ENCODE measurements at places on chromosomes 3 and 15. TPM values are rescaled to one million over a fixed set of nuclear protein-coding genes. Genes with fewer than 3 reads are reported as not detected.

DNA sequence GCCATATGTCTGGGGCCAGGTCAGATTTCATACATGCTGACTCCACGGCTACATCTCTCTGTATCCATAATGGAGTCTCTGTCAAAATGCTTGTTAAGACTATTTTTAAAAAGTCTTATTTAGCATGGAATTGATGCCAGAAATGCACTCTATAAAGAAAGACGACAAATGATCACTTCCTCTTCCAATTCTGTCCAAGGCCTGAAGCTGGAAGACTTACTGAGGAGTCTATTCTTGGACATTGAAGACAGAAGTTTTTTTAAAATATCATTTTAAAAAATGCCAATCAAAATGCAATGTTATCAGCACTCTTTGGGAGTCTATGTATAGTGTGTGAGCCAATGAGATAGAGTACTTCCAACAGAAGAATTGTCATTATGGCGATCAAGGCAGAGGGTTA lies 27.9 kb upstream of the NMNAT3 start:
- H3K4me3 ChIP-seq = no peak overlapping the region
- no peak overlapping the region for H3K27ac ChIP-seq
- no peaks in the 10 kb centered on the region for H3K4me1 ChIP-seq
- no peak for DNase-seq

DNA sequence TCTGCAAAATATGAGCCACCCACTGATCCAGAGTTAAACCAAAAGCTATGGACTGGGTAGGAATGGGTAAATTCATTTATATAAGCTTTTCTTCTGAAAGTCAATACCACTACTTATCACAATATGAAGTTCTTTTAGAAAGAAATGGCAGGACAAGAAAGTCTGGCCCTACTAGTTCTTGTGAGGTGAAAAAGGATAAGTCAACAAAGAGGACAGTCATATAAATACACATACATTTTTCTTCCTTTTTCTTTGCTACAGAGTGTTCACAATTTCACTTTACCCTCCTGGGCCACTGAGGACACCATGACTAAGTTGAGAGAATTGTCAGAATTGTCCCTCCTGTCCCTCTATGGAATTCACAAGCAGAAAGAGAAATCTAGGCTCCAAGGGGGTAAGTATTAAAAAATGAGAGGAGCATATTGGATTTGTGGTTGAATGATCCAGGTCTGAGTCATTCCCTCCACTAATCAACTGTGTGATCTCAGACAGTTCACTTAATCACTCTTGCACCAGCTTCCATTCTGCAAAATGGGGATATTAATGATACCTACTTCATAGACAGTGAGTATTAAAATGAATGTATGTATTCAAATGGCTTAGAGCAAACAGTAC lies 27.6 kb downstream of the ACP3 start:
- peaks cover 22% of the 10 kb centered on the region for H3K4me1 ChIP-seq
- peaks cover 6% of the 10 kb centered on the region for H3K27me3 ChIP-seq
- no peak overlapping the region for H3K27ac ChIP-seq
- no peaks in the 10 kb centered on the region for H3K36me3 ChIP-seq
- DNase-seq = no peak

- H3K27ac ChIP-seq = no peak overlapping the region
- no peak for DNase-seq
- no peak overlapping the region for H3K4me3 ChIP-seq
Measured at GRCh38 chr3:141462176-141462859, 24.5 kb upstream of the RASA2 start.

GRCh38 chr3:64303401-64303800 lies 78.1 kb upstream of the PRICKLE2 start:
- H3K36me3 ChIP-seq = no peaks in the 10 kb centered on the region
- peaks cover 33% of the 10 kb centered on the region for H3K4me1 ChIP-seq
- no peak overlapping the region for H3K4me3 ChIP-seq
- no peak overlapping the region for H3K27ac ChIP-seq
- H3K27me3 ChIP-seq = no peaks in the 10 kb centered on the region
- DNase-seq = no peak

- H3K4me3 ChIP-seq = no peak overlapping the region
- H3K27ac ChIP-seq = no peak overlapping the region
- no peaks in the 10 kb centered on the region for H3K27me3 ChIP-seq
- no peaks in the 10 kb centered on the region for H3K36me3 ChIP-seq
Measured at GRCh38 chr3:76724075-76724474, 315.8 kb upstream of the ROBO2 start.

Gene RBP2
- total RNA-seq = not detected

Gene ARHGEF26
- total RNA-seq = not detected

DNA sequence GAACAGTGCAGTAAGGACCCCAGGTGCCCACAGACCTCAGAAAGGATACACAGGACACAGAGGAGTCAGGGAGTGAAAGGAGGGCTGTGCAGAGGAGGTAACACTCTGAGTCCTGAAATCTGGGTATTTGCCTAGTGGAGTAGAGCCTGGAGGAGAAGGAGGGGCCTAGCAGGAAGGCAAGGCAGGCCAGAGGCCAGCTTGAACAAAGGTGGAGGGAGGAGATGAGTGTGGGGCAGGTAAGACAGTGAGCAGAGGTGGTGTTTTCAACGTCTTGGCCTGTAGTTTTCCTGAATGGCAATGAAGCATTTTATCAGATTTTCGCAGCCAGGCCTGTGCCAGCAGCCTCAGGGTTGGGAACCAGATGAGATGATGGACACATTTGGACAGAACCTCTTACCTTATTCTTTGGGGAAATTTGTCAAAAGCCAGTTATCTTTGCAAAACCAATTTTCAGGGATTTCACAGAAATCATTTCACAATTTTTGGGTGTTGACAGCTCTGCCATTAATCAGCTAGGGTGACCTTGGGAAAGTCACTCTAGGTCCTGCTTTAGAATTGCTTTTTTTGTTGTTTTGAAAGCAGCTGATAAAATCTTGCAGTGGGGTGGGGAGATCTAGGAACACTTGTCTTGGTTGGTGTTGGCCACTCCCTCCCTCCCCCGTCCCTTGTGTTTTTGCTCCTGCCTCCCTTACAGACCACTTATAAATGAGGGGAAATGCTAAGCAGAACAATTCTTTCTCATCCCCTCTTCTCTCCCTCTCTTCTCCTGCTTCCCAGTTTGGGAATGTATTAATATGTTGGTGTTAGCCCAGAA lies 38.4 kb downstream of the SPSB4 start:
- no peak overlapping the region for H3K27ac ChIP-seq
- H3K4me1 ChIP-seq = no peaks in the 10 kb centered on the region
- H3K4me3 ChIP-seq = no peak overlapping the region
- H3K27me3 ChIP-seq = peaks cover 24% of the 10 kb centered on the region

DNA sequence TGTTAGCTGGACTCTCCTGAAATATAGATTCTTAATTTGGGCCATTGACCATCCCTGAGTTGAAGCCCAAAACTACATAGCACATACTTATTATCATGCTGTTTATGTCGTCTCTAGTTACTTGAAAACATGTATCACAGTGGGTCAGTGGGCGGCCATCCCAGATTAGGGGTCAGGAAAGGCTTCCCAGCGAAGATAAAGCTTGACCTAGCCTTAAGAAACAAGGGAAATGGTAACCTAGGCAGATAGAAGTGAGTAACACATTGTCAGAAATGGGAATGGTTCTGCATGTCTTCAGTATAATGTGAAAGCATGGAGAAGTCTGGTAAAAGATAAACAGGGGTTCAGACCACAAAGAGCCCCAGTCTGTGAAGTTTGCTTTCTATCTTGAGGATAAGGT lies 124.7 kb downstream of the C3orf70 start:
- H3K4me1 ChIP-seq = 0 out of 2 replicates have a peak, but pooled peaks cover 6% of the 10 kb centered on the region
- H3K27me3 ChIP-seq = no peaks in the 10 kb centered on the region
- H3K27ac ChIP-seq = no peak overlapping the region
- no peak overlapping the region for H3K4me3 ChIP-seq

DNA sequence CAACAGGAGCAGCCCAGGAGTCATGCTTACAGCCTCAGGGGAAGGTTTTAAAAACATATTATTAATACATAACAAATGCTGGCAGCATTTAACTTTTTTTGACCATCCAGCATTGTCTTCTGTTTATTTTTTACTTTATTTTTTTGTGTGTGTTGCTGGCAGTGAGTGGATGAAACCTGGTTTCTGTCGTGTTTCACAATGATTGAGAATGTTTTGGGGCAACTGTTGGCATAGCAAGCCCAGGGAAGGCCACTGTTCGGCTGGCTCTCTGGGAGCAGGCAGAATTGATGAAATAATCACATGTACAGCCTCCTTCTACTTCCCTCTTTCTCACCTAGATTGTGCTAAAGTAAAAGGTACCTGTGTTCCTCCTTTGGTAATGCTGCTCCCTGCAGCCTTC lies 190.2 kb downstream of the NR1D2 start:
- H3K27ac ChIP-seq = no peak overlapping the region
- H3K36me3 ChIP-seq = no peaks in the 10 kb centered on the region
- H3K27me3 ChIP-seq = peaks cover 1% of the 10 kb centered on the region
- H3K4me3 ChIP-seq = no peak overlapping the region
- no peak for DNase-seq

Gene VGLL3
- 136 TPM for total RNA-seq

- H3K4me3 ChIP-seq = no peak overlapping the region
- H3K36me3 ChIP-seq = no peaks in the 10 kb centered on the region
- H3K27me3 ChIP-seq = no peaks in the 10 kb centered on the region
Measured at GRCh38 chr3:54866251-54866650, 61.6 kb downstream of the LRTM1 start.

DNA sequence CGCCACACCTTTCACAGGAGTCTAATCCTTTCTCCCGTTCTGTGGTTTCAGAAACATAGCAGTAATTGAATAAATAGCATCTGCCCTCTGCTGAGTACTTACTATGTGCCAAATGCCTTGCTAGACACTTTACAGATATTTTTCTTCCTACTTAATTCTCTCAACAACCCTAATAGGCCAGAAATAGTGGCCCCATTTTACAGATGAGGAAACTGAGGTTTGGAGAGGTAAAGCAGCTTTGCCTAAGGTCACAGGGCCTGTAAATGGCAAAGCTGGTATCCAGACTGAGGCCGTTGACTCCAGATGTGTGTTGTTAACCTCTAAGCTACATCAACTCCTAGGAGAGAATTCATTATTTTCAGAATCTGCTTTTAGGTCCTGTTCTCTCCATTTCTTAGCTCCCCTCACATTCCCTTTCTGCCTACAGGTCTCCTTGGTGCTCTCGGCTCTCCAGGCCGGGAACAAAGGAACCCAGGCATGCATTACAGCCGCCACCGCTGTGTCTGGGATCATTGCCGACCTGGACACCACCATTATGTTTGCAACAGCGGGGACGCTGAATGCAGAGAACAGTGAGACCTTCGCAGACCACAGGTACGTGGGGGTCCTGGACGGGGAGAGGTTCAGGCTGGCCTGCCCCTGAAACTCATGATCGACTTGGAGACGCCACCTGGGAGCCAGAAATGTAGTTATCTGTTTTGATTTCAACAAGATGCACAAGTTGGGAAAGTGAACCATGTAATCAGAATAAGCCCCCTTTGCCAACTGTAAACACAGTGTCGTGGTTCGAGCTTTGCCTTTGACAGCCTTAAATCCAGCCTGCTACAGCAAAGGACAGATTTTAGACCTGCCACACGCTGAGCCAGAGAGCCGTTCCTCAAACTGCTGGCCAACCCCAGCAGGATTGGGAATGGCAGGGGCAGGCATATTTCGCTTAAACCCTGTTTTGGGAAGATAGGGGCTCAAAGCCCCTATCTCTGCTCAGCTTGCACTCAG lies 246.5 kb upstream of the TPM1 start:
- H3K4me3 ChIP-seq = no peak overlapping the region
- H3K4me1 ChIP-seq = peaks cover 24% of the 10 kb centered on the region
- H3K27ac ChIP-seq = no peak overlapping the region
- no peak for DNase-seq

Gene PRR20G
- not detected for total RNA-seq

- H3K4me1 ChIP-seq = peaks cover 41% of the 10 kb centered on the region
- no peaks in the 10 kb centered on the region for H3K36me3 ChIP-seq
- DNase-seq = peak; percentile 66
- H3K27me3 ChIP-seq = peaks cover 30% of the 10 kb centered on the region
- H3K4me3 ChIP-seq = peak overlapping the region; percentile 11
Measured at GRCh38 chr3:13189639-13190377, 116.6 kb upstream of the IQSEC1 start.

GRCh38 chr3:104846270-104846669 lies 520.4 kb upstream of the ALCAM start:
- peaks cover 30% of the 10 kb centered on the region for H3K36me3 ChIP-seq
- H3K4me3 ChIP-seq = peak overlapping the region; percentile 53
- DNase-seq = peak; percentile 78
- H3K27me3 ChIP-seq = no peaks in the 10 kb centered on the region

DNA sequence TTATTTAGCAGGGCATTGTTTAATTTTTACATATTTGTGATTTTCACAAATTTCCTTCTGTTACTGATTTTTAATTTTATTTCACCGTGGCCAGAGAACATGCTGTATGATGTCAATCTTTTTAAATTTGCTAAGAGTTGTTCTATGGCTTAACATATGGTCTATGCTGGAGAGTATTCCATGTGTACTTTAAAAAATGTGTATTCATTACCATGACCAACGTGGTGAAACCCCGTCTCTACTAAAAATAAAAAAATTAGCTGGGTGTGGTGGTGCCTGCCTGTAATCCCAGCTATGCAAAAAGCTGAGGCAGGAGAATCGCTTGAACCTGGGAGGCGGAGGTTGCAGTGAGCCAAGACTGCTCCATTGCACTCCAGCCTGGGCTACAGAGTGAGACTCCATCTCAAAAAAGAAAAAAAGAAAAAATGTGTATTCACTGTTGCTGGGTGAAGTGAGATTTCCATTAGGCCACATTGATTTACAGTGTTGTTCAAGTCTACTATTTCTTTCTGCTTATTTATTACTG lies 258.2 kb downstream of the EDEM1 start:
- H3K36me3 ChIP-seq = no peaks in the 10 kb centered on the region
- H3K27ac ChIP-seq = no peak overlapping the region
- no peak for DNase-seq

DNA sequence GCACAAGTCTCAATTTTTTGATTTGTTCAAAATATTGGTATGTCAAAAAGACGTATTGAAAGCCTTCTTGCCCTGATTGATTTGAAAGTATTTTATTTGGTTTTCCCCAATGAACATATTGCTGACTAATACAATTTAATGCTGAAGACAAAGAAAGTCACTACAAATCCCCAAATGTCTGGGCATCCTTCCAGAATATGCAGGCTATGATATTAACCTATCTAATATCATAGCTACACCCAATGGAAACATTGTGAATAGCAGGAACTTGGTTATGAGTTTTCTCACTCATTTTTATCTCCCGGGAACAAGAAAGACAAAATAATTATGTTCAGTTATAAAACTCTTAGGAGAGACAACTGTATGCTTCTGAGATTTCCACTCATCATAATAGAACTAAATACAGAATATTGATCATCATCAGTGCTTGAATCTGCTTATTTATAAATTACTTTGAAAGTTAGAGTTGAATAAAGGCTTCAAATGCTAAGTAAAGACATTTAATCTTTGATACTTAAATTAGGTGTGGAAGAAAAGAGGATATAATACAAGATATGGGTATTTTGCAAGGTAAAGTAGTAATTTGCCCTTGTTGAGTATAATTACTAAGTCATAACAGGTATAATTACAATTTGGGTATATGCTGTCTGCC lies 483.9 kb downstream of the RBMS3 start:
- H3K36me3 ChIP-seq = peaks cover 10% of the 10 kb centered on the region
- no peak overlapping the region for H3K4me3 ChIP-seq
- H3K27ac ChIP-seq = peak overlapping the region; percentile 54
- H3K4me1 ChIP-seq = peaks cover 36% of the 10 kb centered on the region

- no peaks in the 10 kb centered on the region for H3K36me3 ChIP-seq
- no peaks in the 10 kb centered on the region for H3K27me3 ChIP-seq
- no peak overlapping the region for H3K27ac ChIP-seq
- DNase-seq = no peak
- H3K4me3 ChIP-seq = no peak overlapping the region
- no peaks in the 10 kb centered on the region for H3K4me1 ChIP-seq
Measured at GRCh38 chr3:108742929-108743328, 14.3 kb downstream of the RETNLB start.

Gene IL17RD
- total RNA-seq = 0.09 TPM

GRCh38 chr3:146345900-146346299 lies 95.0 kb upstream of the PLSCR4 start:
- H3K27ac ChIP-seq = no peak overlapping the region
- no peaks in the 10 kb centered on the region for H3K36me3 ChIP-seq
- peaks cover 11% of the 10 kb centered on the region for H3K4me1 ChIP-seq
- no peak overlapping the region for H3K4me3 ChIP-seq
- H3K27me3 ChIP-seq = no peaks in the 10 kb centered on the region
- no peak for DNase-seq
